ENCODE measurements at places on chromosomes 5 and 9. TPM values are rescaled to one million over a fixed set of nuclear protein-coding genes. Genes with fewer than 3 reads are reported as not detected.

Gene DMRT1
- total RNA-seq, result not detected

Gene PCDHGB6
- 60.0 TPM for total RNA-seq

Gene TPPP
- 0.05 TPM for total RNA-seq

DNA sequence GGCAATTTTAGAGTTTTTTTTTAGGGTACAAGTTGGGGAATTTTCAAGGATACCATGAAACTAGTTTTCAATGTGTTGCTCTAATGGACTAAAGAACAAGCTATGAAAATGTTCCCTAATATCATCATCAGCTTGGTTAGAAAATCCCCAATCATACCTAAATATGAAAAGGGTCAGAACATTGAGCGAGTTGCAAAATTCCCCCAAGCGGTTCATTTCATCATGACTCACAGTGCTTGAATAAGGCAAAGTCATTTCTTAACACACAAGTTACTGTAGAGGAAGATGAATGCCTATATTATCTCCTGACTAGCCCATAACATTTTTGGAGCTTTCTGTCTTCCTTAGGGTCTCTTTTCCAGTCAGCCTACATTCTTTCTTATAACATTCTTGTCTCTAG is 62.7 kb downstream of the ST8SIA4 start:
- H3K4me3 ChIP-seq, result no peak overlapping the region
- no peak overlapping the region for H3K27ac ChIP-seq
- H3K4me1 ChIP-seq, result peaks cover 12% of the 10 kb centered on the region
- no peaks in the 10 kb centered on the region for H3K36me3 ChIP-seq

DNA sequence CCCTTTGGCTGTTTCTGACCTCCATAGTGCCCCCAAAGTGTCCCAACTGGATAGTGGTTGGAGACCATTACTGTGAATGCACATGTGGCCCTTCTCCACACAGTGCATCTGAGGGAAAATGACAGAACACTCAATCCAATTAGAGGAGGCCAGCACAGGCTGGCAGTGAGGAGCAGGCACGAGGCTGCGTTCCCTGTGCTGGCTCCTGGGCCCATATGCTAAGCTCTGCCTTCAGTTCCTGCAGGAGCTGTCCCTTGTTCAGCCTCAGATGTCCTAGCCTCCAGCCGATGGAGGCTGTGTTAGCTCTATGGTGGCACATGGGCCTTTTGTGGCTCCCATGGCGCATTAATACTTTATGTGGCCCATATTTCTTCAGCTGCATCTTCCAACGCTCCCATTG is 35.8 kb downstream of the ALG2 start:
- no peak for DNase-seq
- H3K27ac ChIP-seq, result no peak overlapping the region
- H3K4me1 ChIP-seq, result no peaks in the 10 kb centered on the region
- H3K36me3 ChIP-seq, result no peaks in the 10 kb centered on the region
- H3K27me3 ChIP-seq, result no peaks in the 10 kb centered on the region

- H3K27ac ChIP-seq, result no peak overlapping the region
- no peaks in the 10 kb centered on the region for H3K27me3 ChIP-seq
- no peaks in the 10 kb centered on the region for H3K36me3 ChIP-seq
- DNase-seq, result no peak
- no peak overlapping the region for H3K4me3 ChIP-seq
Measured at GRCh38 chr5:96687812-96688453, 25.8 kb downstream of the CAST start.

DNA sequence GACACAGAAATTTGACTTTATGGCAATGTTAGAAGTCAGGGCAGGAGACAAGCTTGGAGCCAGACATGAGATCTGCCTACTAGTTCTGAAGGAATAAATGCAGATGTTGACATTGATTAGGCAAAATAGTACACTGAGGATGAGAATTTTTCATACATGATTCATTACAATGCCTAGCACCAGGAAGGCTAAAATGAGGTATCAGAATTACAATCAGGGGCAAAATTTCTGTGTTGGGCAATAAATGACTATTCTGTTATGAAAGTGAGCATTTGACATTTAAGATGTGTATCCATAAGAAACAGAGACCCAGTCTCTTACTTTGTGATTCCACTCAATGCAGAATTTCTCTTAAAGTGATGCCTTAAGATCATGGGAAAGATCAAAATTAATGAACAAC is 92.4 kb upstream of the CDH10 start:
- no peaks in the 10 kb centered on the region for H3K4me1 ChIP-seq
- no peaks in the 10 kb centered on the region for H3K27me3 ChIP-seq
- H3K36me3 ChIP-seq, result no peaks in the 10 kb centered on the region
- H3K27ac ChIP-seq, result no peak overlapping the region
- no peak for DNase-seq

GRCh38 chr5:129367883-129368282 is 92.2 kb upstream of the ADAMTS19 start:
- no peaks in the 10 kb centered on the region for H3K27me3 ChIP-seq
- no peak for DNase-seq
- H3K4me3 ChIP-seq, result no peak overlapping the region
- H3K36me3 ChIP-seq, result no peaks in the 10 kb centered on the region

DNA sequence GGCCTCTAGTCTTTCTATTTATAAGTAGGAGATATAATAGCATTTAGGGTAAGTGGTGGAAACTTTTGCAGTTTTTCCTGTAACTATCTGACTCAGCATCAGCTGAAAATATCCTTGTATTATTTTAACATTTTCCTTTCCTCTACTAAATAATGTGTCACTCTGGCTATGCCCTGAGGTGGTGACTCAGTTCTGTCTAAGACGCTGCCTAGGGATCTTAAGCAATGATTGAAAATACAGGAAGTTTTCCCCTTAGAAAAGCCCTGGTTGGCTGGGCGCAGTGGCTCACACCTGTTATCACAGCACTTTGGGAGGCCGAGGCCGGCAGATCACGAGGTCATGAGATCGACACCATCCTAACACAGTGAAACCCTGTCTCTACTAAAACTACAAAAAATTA is 9.3 kb upstream of the EDIL3 start:
- H3K4me3 ChIP-seq, result no peak overlapping the region
- DNase-seq, result no peak
- no peak overlapping the region for H3K27ac ChIP-seq
- H3K36me3 ChIP-seq, result no peaks in the 10 kb centered on the region
- no peaks in the 10 kb centered on the region for H3K27me3 ChIP-seq

DNA sequence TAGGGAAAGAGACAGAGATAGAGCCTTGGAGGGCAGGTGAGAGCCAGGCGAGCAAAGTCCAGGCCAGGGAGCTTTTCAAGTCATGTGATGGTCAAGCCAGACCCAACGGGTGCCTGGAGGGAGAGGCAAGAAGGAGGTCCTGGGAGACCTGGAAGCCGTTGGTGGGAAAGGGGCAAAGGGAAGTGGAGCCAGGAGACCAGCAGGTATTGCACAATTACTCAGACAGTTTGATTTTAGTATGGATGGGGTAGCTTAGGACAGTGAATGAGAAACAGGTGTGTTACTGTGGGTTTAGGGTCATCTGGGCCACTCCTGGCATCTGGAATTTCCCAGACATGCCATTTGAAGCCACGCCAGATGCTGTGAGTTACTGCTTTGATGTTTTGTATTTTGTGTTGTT is 5.1 kb downstream of the SECISBP2 start:
- no peak overlapping the region for H3K27ac ChIP-seq
- H3K4me3 ChIP-seq, result no peak overlapping the region
- H3K4me1 ChIP-seq, result peaks cover 12% of the 10 kb centered on the region
- DNase-seq, result no peak

- H3K4me1 ChIP-seq, result no peaks in the 10 kb centered on the region
- H3K27me3 ChIP-seq, result peaks cover 2% of the 10 kb centered on the region
- H3K27ac ChIP-seq, result no peak overlapping the region
- H3K4me3 ChIP-seq, result no peak overlapping the region
- no peaks in the 10 kb centered on the region for H3K36me3 ChIP-seq
Measured at GRCh38 chr5:77163453-77163852, 47.0 kb upstream of the PDE8B start.

GRCh38 chr5:162806195-162806594 is 631.2 kb upstream of the CCNG1 start:
- no peaks in the 10 kb centered on the region for H3K27me3 ChIP-seq
- no peaks in the 10 kb centered on the region for H3K4me1 ChIP-seq
- H3K27ac ChIP-seq, result no peak overlapping the region
- no peak overlapping the region for H3K4me3 ChIP-seq

GRCh38 chr5:170111088-170111785 is 5.5 kb downstream of the FOXI1 start:
- peaks cover 18% of the 10 kb centered on the region for H3K27me3 ChIP-seq
- peaks cover 46% of the 10 kb centered on the region for H3K4me1 ChIP-seq
- no peak for DNase-seq

- peaks cover 4% of the 10 kb centered on the region for H3K36me3 ChIP-seq
- H3K27ac ChIP-seq, result peak overlapping the region; percentile 25
- H3K4me3 ChIP-seq, result peak overlapping the region; percentile 83
- no peak for DNase-seq
Measured at GRCh38 chr9:97412626-97413385, 910 bp downstream of the TDRD7 start.

DNA sequence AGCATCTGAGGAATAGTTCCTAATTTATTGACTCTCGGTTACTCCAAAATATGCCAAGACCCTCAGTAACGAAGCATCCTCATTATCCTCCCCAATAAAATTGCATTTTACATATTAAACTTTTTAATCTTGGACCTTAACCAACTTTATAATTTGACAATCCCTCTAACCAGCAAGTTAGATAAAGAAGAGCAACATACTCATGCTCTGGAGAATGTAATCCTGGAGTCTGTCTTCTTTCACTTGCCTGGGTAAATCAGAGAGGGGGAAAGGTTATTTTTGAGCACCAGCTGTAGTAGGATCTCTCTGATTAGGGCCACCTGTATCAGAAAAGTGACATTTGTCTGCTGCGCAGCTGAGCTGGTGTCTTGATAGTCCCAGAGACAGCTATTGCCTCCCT is 59.8 kb downstream of the NDFIP1 start:
- H3K36me3 ChIP-seq, result no peaks in the 10 kb centered on the region
- no peak for DNase-seq
- H3K27me3 ChIP-seq, result peaks cover 3% of the 10 kb centered on the region

DNA sequence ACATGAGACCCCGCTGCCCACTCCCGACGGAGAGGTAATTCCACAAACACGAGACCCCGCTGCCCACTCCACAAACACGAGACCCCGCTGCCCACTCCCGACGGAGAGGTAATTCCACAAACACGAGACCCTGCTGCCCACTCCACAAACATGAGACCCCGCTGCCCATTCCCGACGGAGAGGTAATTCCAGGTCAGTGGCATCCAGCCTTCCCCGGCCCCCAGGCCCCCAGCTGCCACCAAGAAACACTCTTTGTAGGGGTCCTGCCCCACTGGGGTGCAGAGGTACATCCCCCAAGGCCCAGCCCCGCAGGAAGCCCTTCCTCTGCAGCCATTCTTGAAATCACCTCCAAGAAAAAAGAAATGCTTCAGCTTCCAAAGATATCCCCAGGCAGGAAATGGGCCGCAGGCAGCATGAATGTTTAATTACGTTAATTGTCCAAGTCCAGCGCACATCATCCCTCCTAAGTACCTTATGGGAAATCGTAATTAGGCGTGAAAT is 115.9 kb downstream of the ADAMTS2 start:
- peaks cover 11% of the 10 kb centered on the region for H3K27me3 ChIP-seq
- H3K27ac ChIP-seq, result no peak overlapping the region
- peaks cover 7% of the 10 kb centered on the region for H3K4me1 ChIP-seq
- DNase-seq, result no peak
- no peaks in the 10 kb centered on the region for H3K36me3 ChIP-seq

DNA sequence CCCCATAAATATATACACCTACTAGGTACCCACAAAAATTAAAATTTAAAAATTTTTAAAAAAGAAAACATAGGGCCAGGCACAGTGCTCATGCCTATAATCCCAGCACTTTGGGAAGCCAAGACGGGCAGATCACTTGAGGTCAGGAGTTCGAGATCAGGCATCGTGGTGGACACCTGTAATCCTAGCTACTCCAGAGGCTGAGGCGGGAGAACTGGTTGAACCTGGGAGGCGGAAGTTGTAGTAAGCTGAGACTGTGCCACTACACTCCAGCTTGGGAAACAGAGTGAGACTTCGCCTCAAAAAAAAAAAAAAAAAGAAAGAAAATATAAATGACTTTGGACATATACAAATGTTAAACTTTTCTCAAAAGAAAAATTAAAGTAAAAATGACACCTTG is 33.3 kb upstream of the RNF38 start:
- H3K4me3 ChIP-seq, result no peak overlapping the region
- no peak overlapping the region for H3K27ac ChIP-seq
- no peak for DNase-seq

DNA sequence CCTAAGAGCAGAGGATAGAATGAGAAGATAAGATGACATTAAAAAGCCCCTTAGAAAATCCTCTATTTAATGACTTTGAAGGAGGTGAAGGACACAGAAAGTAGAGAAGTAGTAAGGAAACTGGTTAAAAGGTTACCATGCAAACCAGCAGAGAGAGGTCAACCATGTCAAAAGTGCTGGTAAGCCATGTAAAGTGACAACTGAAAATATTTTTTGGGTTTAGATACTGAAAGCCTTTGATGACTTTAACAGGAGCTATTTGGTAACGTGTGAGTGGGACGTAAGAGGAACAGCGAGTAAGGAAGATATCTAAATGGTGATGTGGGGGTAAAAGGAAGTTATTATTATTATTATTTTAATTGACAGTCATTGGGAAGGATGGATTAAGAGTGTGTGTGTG is 56.9 kb downstream of the MACIR start:
- H3K27ac ChIP-seq, result no peak overlapping the region
- no peak overlapping the region for H3K4me3 ChIP-seq
- H3K27me3 ChIP-seq, result no peaks in the 10 kb centered on the region
- no peaks in the 10 kb centered on the region for H3K36me3 ChIP-seq
- no peaks in the 10 kb centered on the region for H3K4me1 ChIP-seq

DNA sequence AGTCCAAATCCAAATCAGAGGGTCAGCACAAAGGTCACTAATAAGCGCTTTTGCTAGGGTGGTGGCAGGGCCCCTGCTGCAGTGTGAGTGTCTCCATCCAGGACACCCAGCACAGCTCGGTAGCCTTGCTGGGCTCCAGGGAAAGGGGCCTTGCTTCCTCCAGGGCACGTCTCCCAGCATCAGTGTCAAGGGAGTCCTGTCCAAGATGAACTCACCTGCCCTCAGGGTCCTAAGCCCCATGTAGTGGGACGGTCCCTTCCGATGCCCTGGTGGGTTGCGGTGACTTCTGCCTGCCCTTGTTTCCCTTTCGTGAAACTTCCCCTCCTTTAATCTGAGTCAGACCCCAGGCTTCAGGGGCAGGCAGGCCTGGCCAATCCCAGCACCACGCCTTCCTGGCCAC is 101.7 kb downstream of the ZNF354C start:
- H3K36me3 ChIP-seq, result peaks cover 13% of the 10 kb centered on the region
- no peak overlapping the region for H3K4me3 ChIP-seq
- H3K4me1 ChIP-seq, result no peaks in the 10 kb centered on the region
- DNase-seq, result no peak

DNA sequence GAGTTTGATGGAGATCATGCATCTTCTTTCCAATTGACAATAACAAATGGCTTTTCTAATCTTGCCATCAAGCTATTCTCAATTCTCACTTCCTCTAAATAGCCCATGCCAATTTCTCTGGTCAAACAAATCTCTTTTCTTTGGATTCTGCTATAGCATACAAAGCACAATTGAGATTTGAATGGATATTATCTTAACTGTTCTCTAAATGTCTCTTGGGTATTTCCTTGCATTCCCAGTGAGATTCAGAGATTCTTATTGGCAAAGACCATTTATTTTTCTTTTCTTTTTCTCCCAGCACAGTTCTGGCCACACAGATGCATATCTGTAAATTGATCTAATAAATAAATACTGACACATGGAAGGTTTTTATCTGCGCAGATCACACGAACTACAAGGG is at the start of gene OR1N2:
Gene OR1N2, plus strand, starts transcription at position 301 of the 400 bp plus-strand sequence. CDS start 100 bp downstream, outside the sequence.
- no peaks in the 10 kb centered on the region for H3K4me1 ChIP-seq
- no peak for DNase-seq
- H3K4me3 ChIP-seq, result no peak within 1 kb of the TSS
- no peaks in the 10 kb centered on the region for H3K36me3 ChIP-seq
- peaks cover 5% of the 10 kb centered on the region for H3K27me3 ChIP-seq
- no peak within 1 kb of the TSS for H3K27ac ChIP-seq

GRCh38 chr9:1604942-1605560 is 410.1 kb upstream of the SMARCA2 start:
- H3K36me3 ChIP-seq, result no peaks in the 10 kb centered on the region
- peak; percentile 10 for DNase-seq
- no peaks in the 10 kb centered on the region for H3K4me1 ChIP-seq
- H3K27ac ChIP-seq, result no peak overlapping the region
- H3K27me3 ChIP-seq, result no peaks in the 10 kb centered on the region

All from endothelial cell (in vitro differentiated cells).